ENCODE measurements at places on chromosomes 11 and 22.

DNA sequence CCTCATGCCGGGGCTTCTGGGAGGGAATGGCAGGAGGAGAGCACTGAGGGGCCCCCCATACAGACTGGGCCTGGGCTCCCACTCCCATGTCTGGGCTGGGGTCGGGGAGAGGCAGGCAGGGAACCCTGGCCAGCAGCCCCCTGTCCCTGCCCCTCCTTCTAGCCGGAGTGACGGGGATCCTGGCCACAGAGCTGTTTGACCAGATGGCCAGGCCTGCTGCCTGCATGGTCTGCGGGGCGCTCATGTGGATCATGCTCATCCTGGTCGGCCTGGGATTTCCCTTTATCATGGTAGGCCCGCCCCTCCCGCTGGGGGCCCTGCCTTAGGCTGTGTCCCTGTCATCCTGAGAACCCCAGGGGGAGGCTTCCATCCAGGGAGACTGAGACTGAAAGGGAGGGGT lies 10.0 kb upstream of the MIF start:
- DNase-seq: no peak

DNA sequence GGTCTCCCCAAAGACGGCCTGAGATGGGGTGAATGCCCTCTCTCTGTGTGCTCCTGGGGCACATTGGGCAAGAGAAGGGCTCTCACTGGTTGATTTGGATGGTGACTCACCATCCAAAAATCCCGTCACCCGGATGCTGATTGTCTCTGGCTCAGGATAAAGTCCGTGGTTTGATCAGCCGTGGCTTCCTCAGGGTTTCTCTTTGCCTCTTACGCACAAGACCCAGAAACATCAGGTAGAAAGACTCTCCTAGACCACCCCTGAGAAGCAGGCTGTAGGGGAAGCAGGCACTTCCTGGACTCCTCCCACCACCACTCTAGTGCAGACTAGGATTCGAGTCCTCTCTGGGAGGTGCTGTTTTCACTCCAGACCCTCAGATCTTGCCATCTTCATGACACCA lies 176.1 kb upstream of the NCAM1 start:
- no peak for DNase-seq

DNA sequence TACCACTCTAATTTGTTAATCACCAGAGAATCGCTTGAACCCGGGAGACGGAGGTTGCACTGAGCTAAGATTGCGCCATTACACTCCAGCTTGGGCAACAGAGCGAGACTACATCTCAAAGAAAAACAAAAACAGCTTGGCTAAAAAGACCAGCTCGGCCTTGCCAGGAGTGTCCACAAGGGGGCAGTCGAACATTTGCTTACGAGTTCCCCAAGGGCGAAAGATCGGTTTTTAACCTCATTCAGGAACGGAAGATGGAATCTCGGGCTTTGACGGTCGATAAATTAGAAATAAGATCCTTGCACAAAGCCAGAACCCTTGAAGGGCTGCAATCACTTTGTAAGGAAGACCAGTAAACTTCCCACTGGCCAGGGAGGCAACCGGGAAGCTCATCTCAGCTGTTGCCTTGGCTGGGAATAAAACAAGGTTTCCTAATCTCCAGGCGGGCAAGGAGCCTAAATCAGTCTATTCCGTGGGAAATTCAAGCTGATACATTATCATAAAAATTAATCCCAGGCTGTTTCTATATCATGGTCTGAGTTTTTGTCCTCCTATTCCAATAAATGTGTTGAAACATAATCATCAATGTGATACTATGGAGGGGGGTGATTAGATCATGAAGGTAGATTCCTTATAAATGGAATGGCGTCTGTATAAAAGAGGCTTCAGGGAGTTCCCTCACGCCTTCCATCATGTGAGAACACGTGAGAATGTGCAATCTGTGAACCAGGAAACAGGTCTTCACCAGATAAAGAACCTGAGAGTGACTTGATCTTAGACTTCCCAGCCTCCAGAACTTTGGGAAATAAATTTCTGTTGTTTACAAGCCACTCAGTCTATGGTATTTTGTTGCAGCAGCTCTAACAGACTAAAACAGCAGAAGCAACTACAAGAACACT lies 14.9 kb upstream of the SLC29A2 start:
- peak; percentile 88 for DNase-seq

- peak; percentile 45 for DNase-seq
Observed at GRCh38 chr11:125933030-125933813, 12.6 kb upstream of the VSIG10L2 start.

- no peak for DNase-seq
Observed at GRCh38 chr11:108472681-108473080, 5.4 kb upstream of the C11orf65 start.

DNA sequence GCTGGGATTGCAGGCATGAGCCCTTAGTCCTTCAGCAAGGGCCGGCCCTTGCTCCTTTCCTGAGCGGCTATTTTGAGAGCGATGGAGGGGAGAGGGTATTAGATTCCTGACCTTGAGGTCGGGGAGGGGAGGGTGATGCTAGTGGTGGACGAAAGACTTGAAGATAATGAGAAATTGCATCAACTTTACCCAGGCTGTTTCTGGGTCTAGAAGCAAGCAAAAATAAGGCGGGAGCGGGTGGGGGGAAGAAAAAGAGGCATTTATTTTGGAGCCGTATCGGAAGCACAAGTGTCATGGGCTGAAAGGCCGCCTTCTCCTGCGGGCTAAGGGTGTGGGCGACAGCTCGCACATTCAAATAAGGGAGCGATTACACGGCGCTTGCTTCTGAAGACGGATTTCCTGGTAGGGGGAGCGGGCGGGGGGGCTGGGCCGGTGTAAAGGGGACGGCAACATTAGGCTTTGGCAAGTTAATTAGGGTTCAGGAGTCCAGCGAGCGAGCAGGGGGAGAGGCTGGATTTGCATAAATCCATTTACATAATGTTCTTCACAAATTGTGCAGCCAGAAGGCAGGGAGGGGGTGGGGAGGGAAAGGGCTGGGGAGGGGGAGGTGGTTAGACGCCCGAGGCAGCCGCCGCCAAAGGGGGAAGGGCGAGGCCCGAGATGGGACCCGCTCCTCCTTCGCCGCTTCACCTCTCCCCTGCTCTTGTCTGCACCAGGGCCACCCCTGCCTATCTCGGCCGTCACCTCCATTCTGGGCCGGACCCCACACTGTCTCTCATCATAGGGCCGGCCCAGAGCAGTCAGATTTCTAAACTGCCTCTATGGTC lies 245.9 kb downstream of the MIAT start:
- DNase-seq: peak; percentile 15

GRCh38 chr11:13984616-13985450 lies 22.3 kb downstream of the SPON1 start:
- no peak for DNase-seq

DNA sequence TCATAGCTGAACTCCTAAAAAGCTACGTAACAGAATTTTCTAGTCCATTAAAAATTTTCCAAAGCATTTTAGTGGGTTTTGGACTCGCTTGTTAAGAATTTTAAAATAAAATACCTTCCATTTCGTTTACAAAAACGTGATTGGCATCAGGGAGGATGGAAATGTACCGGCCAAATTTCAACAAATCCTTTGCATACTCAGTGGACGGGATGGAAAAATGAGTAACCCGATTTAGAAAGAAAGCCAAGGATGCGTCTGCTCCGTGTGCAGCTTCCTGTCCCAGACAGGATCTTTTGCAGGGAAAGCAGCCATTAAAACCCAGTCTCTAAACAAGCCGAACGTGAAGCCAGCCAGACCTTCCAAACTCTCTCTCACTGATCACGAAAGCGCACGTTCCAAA lies 15.6 kb downstream of the TMEM184B start:
- no peak for DNase-seq

- DNase-seq: no peak
Observed at GRCh38 chr11:118319337-118319707, 14.8 kb downstream of the CD3E start.

GRCh38 chr11:477052-477715 lies 27.1 kb downstream of the PTDSS2 start:
- DNase-seq: no peak

DNA sequence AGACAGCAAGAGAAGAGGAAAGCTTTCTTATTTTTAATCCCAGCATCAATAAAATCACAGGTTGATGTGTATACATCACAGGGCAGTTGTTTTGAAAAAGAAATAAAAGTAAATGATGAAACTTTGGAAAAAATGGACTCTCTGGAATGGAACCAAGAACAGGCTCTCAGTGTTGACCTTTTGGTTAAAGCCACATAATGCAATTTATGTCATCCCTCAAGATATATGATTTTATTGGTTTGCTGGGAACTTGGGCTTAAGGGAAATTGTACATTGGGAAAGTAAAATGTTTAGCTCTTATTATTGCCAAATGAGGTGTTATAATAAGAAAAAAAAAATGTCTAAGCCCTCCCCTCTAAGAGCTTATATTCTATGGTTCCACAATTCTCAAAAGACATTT lies 139.8 kb upstream of the MTNR1B start:
- DNase-seq: no peak

DNA sequence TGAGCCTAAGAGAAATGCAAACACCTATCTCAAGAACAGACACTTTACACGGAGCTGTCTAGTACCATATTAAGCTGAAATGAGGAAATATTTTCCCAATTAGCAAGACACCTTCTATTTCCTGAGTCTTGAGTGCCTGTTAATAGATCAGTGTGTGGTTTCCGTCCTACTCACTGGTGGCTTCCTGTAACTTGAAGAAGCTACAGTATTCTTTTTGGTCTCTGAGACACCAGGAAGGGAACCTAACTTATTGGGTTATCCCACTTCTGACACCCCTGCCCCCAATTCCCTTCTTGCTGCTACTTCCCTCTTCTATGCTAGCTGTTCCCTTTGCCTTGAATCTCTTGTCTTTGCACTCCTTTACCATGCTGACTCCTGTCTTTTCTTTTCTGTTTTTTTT lies 92.7 kb downstream of the FDX1 start:
- no peak for DNase-seq

DNA sequence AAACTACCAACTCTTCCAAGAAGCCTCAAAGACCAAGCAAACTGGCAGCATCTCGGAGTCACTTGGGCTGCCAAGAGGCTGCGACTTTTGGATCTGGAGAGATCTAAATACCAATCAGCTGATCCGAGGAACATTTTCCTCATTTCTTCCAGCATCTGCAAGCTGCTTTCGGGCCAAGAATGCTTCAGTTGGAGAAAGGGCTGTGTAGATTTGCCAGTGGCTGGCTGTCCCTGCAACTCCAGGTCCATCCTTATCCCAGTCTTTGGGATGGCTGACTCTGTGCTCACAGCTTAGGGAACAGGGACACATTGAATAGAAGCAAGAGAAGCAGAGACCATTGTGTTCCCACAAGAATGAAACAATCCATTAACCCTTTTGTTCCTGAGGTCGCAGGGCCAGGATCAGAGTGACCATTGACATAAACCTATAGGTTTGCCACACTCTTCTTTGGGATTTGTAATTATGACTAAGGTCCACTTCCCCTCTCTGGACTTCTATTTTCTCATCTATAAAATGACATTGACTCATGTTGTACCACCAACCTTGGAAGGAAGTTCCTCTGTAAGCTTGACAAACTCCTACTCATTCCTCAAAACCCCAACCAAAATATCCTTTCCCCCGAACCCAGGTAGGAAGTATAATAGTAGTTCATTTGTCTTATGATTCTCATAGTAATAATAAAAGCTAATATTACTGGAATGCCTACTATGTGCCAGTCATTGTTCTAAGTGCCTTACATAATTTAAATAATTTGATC lies 340.8 kb downstream of the MN1 start:
- DNase-seq: no peak

- DNase-seq: peak; percentile 89
Observed at GRCh38 chr22:21657360-21658032, 8.3 kb upstream of the PPIL2 start.

DNA sequence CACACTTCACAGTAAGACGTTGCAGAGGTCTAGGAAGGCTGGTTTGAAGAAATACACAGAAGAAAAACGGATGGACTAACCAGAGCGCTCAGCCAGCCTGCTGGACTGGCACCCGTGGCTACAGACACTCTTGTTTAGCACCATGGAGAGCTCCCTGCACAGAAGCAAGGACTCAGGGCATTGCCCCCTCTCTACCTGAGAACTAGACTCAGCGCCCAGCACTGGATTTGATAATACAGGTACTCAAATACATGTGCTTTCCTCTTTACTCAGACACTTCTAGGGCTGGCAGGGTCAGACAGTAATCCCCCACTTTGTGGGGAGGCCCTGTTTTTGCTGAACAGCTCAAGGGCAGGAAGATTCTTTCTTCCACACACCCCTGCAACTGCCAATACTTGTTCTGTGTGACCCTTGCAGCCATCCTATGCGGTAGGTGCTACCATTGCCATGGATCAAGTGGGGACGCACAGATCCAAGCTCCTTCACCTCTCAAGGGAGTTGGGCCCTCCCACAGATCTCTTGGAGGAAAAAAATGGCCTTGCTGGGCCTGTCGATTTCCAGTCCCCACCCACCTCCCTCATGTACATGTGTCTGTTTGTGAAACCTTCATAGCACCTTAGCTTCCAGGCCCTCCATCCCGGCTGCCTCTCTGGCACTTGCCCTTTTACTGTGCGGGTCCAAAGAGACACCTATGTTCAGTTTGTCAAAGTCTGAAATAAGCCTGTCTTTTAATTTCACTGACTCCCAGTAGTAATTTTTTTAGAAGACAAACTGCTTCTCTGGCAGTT lies 5.1 kb upstream of the P2RX6 start:
- DNase-seq: no peak

DNA sequence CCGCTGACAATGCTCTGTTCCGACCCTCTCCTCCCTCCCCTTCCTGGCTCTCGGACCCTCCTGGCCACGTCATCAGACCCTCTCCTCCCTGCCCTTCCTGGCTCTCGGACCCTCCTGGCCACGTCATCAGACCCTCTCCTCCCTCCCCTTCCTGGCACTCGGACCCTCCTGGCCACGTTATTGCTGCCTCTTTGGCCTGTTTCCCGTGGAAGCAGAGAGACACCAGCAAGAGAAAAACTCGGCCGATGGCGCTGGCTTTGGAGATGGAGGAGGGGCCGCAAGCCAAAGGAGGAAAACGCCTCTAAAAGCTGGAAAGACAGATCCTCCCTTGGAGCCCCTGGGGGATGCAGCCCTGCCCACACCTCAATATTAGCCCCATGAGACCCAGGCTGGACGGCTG lies 463.3 kb downstream of the BRD1 start:
- DNase-seq: no peak

DNA sequence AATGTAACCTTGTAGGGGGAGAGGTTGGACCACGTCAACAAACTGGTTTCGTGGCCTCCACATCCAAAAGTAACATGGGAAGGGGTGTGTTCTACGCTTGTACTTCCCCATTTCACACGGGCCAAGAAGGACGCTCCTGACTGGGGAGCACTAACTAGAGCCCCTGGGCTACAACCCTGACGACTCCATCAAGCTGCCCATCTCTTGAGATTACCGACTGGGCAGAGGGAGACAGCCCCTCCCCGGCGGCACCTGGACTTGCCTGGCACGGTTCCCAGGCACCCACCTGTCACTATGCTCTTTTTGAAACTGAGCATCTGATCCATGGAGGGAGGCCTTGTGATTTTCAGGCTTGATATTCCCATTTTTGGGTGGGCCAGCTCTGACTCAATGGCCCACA lies 68.5 kb downstream of the SHANK2 start:
- no peak for DNase-seq

DNA sequence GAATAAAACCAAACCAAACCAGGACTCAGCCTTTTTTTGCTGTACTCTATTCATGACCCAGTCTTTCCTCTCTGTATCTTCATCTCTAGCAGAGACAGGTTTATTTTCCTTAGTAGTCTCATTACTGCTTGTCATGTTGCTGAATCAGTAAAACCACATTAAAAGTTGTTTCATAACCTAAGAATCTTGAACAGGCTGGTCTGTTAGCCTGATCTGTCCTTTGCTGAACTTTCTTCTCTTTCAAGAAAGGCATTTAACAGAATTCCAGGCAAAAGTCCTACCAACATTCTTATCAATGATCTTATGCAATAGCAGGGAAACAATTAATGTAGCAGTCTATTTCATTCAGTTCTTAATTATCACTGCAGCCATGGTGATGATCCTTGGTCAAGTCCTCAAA lies 197.7 kb downstream of the CASP12 start:
- no peak for DNase-seq

GRCh38 chr11:85062659-85063058 lies 564.5 kb downstream of the DLG2 start:
- no peak for DNase-seq
